EH (cell line): ENCODE measurements at places on chromosomes 3 and 15.

DNA sequence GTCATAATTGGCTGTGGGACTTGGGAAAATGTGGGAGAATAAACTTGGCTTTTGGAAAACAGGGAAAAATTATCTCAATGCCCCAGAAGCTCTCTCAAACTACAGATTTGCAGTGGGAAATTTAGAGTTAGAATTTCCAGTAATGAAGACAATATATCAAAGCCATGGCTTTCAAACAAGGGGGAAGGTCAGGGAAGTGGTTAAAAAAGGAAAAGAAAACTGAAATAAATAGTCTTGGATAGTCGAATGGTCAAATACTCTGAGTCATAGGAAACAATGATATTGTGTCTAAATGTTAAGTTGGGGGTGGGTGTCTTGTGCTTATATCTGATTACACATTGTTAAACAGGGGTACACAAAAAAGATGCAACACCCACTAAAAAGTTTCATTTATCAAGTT, 272.4 kb upstream of the COL8A1 start:
- peak; percentile 15 for DNase-seq

- no peak for DNase-seq
Observed at GRCh38 chr15:70264014-70264582, 166.4 kb upstream of the TLE3 start.

GRCh38 chr15:99115300-99116215, 10.7 kb downstream of the SYNM start:
- DNase-seq, result no peak

DNA sequence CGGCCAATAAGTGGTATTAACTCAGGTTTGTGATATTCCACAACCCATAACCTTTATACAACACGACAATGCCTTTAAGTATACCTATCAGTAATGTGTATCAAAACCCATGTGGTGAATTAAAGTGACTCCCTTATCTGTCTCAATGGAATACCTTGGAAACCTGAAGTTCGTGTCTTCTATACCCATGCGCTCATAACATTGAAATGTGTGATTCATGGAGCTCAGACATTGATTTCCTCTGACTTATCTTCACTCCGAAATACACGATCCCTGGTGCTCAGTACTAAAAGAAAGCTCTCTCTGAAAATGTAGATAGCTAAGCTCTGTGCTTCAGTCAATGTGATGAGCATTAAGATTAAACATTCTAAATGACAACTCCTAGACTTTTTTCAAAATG, 140.3 kb downstream of the TBC1D5 start:
- DNase-seq, result peak; percentile 18

- no peak for DNase-seq
Observed at GRCh38 chr15:73317651-73318462, 50.9 kb downstream of the HCN4 start.

DNA sequence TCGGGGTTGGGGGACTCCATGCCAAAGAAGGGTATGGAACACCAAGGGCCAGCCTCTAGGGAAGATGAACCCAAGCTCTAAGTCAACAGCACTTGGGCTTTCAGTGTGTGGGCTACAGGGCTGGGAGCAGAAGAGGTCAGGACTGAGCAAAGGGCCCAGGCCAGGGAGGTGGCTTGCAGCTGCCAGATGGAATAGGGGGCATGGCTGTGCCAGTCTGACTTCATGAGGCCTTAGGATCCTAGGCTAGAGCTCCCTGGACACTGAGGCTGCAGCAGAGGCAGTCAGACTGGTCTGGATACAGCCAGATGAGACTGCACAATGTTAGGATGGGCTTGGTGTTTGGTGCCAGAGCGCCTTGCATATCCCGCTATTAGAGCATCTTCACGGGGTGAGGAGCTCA, 3.8 kb downstream of the RASGRF1 start:
- DNase-seq, result no peak

GRCh38 chr3:151391720-151392119, 7.2 kb upstream of the P2RY12 start:
- no peak for DNase-seq

- DNase-seq, result peak; percentile 71
Observed at GRCh38 chr15:68149059-68149458, 56.1 kb downstream of the CALML4 start.

DNA sequence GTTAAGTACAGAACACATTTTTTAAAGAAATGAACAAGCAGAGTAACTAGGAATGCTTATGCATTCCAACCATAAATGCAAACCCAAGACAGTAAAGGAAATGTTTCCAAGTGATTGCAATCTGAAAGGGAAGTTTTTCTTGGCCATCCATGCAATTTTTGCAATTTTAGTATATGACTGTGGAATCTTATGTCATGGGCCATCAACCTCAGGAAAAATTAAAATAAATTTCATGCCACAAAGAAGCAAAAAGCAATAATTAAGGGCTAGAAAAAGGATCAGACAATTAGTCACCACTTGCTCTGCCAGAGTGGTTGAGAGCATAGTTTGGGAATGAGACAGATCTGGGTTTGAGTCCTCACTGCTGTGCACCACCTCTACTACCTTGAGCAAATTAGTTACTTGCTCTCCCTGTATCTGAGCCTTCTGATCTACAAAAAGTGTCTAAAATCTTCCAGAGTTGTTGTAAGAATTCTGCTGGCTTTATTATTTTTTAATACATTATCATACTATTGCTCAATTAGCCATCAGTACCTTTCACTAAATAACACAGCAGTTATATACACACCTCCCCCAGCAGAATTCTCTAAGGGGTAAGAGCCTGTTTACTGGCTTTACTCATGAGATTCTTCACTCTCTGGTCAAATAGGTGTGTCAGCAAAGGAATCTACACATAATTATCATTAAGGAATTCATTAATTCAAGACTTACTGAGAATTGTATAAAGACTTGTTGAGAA, 49.7 kb upstream of the FBN1 start:
- peak; percentile 98 for DNase-seq

DNA sequence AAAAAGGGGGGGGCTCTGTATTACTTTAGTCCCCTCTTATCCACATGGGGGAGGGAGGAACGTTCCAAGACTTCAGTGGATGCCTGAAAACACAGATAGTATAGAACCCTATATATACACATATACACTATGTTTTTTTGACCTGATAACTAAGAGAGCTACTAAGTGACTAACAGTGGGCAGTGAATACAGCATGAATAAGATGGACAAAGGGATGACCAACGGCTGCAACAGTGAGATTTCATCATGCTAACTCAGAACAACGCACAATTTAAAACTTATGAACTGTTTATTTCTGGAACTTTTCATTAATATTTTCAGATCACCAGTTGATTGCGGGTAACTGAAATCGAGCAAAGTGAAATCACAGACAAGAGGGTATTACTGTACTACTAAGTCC, 7.3 kb downstream of the DCUN1D1 start:
- no peak for DNase-seq

- DNase-seq, result no peak
Observed at GRCh38 chr3:140950863-140951262, 9.2 kb downstream of the SLC25A36 start.

- no peak for DNase-seq
Observed at GRCh38 chr15:48522911-48523310, 122.6 kb downstream of the FBN1 start.

- peak; percentile 92 for DNase-seq
Observed at GRCh38 chr3:42096796-42097565, 5.8 kb downstream of the TRAK1 start.

GRCh38 chr3:149352556-149352955, 19.1 kb upstream of the TM4SF18 start:
- DNase-seq, result peak; percentile 71

GRCh38 chr3:52243791-52244628, 1.5 kb upstream of the PPM1M start:
- peak; percentile 86 for DNase-seq

- no peak for DNase-seq
Observed at GRCh38 chr3:44674211-44674610, 25.7 kb downstream of the ZNF35 start.

GRCh38 chr15:58260725-58261267, 122.6 kb downstream of the AQP9 start:
- peak; percentile 54 for DNase-seq

GRCh38 chr15:64029110-64029509, 17.2 kb downstream of the DAPK2 start:
- DNase-seq, result no peak

- DNase-seq, result no peak
Observed at GRCh38 chr15:72315706-72316370, 4.1 kb downstream of the CELF6 start.

GRCh38 chr3:38653685-38654537, 4.4 kb upstream of the SCN5A start:
- DNase-seq, result no peak

- DNase-seq, result no peak
Observed at GRCh38 chr3:51796854-51797253, 17.8 kb upstream of the IQCF6 start.

GRCh38 chr3:195774917-195775316, 36.8 kb downstream of the MUC4 start:
- DNase-seq, result peak; percentile 20

GRCh38 chr3:115280506-115280905, 133.4 kb upstream of the ZBTB20 start:
- DNase-seq, result peak; percentile 20

- DNase-seq, result peak; percentile 9
Observed at GRCh38 chr15:65660927-65661326, 39.2 kb downstream of the SLC24A1 start.

DNA sequence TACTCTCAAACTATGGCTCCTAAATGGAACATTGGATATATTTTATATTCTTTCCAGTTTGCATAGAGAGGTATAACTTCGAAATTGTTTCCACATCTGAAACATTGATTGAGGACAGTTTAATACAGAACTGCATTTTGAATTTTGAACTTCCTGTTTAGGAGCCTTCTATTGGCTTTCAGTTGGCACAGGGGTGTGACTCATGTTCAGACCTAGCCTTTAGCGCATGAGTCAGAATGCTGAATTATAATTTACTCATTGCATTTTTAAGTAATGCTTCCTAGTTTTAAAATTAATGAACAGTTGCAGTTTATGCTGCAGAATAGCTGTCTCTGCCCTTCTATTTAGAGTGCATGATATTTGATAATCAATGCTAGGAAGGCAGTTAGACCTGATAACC, 751.7 kb downstream of the CADM2 start:
- no peak for DNase-seq

GRCh38 chr15:99718421-99718820, 14.8 kb downstream of the LYSMD4 start:
- DNase-seq, result no peak

- no peak for DNase-seq
Observed at GRCh38 chr3:177968891-177969290, 567.3 kb upstream of the KCNMB2 start.

- peak; percentile 86 for DNase-seq
Observed at GRCh38 chr3:146503461-146504202, 34.3 kb upstream of the PLSCR2 start.

- DNase-seq, result peak; percentile 55
Observed at GRCh38 chr15:101288905-101289513, 6.0 kb downstream of the SNRPA1 start.

DNA sequence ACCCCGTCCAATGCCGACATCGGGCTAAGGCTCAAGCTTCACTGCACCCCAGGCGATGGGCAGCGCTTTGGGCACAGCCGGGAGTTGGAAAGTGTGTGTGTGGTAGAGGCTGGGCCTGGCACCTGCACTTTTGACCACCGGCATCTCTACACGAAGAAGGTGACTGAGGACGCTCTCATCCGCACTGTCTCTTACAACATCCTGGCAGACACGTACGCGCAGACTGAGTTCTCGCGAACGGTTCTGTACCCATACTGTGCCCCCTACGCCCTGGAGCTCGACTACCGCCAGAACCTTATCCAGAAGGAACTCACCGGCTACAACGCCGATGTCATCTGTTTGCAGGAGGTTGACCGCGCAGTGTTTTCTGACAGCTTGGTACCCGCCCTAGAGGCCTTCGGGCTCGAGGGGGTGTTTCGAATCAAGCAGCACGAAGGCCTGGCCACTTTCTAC, 1.0 kb downstream of the PDE12 start:
- DNase-seq, result peak; percentile 57

DNA sequence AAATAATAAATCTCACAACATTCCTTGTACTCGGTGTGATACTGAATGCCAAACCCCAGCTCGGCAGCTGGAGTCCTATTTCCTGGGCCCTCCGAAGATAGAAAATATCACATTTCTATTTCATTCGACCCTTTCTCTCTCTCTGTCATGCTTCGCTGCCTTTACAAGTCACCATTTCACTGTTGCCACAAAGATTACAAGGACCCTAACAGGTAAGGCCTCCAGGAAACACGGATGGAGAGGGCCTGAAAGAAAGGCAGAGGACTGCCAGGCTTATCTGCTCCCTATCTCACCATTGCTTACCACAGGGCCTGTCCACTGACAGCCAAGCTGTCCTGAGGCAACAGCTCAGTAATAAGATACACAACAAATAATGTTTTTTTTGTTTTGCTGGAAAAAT, 376.5 kb downstream of the MECOM start:
- no peak for DNase-seq

DNA sequence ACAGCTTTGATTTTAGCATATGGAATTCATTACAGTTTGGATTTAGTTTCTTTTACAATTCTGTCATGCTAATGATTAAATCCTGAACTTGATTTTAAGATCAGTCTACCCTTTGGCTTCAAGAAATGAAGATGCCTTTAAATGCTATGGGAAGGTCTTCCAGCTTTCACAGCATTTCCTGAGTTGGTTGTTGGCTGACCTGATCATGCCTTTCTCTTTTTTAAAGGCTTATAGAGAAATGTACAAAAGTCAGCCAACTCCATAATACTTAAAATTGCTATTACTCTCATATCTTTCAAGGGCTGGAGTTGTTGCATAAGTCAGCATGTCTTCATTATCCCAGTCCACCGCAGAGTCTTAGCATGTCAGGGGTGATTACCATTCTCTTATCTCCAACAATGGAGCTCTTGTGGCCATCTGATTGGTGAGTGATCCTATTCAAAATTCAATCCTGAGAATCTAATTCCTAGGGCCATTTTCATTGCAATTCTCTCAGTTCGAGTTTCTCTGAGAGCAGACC, 123.8 kb downstream of the GMNC start:
- DNase-seq, result no peak

- DNase-seq, result no peak
Observed at GRCh38 chr3:64832098-64832497, 144.3 kb upstream of the ADAMTS9 start.

DNA sequence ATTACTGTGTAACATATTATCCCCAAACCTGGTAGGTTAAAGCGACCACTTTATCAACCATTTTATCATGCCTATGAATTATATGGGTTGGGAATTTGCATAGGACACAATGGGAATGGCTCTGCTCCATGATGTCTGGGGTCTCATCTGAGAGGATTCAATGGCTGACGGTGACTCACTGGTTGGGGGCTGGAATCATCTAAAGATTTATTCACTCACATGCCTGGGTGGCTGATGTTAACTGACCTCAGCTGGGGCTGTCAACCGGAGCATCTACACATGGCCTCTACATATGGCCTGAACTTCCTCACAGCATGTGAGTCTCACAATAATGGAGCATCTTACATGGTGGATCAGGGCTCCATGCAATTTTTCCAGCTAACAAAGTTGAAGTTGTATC, 313.1 kb upstream of the PPP2R3A start:
- no peak for DNase-seq

DNA sequence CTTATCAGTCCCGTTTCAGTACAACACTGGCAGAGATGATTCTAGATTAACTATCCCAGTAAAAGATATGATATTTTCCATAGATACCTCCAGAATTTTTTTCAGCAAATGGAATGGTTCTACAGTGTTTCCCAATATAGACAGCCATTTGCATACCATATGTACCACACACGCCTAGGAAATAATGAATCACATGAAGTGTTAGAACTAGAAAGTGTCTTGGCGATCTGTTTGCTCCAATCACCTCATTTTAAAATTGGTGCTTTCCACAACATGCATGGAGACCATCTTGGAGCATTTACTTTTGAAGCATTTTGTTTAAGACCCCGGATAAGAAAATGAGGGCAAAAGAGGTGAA, 2.0 kb downstream of the C2CD4A start:
- peak; percentile 35 for DNase-seq
